Stimulated activated CD8-positive, alpha-beta memory T cell treated with anti-CD3 and anti-CD28 coated beads, Interleukin-4, amount 100 ng/mL, for 4 hours (primary cell): ENCODE measurements at places on chromosomes 6 and 20.

- DNase-seq = no peak
Measured at GRCh38 chr6:139423971-139424667, 49.7 kb upstream of the CITED2 start.

DNA sequence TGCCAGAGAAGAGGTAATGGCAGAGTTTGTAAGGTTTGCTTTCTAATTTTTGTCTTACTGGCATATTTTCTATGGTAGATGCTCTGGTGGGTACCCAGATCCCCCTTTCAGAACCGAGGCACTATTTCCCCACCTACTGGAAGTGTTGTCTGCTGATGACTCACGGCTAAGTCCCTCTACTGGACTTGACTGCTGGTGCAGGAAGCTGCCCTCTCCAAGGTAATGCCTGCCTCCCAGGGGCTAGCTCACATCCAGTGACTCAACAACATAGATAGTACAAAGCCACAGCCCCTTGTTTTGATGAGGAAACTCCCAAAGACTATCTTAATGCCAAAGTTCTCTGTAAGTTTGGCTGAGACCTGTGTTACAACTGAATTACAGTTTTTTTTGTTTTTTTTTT is 285.4 kb upstream of the FLRT3 start:
- no peak for DNase-seq

DNA sequence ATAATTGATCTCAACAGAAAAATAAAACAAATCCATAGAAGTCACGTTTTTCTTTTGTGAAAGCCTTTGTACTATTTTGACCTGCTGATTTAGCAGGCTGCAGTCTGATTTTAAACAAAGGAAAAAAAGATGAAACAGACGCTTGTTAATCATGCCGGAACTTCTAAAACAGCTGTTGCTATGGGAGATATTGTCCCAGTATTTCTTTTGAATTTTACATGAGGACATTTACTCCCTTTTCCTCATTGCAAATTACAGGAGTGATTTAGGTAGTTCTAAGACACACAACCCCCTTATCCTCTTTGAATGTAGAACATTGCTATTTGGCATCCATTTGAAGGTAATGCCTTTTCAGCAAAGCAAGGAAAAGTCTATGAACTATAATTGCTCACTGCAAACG is 416.1 kb downstream of the BCKDHB start:
- no peak for DNase-seq

DNA sequence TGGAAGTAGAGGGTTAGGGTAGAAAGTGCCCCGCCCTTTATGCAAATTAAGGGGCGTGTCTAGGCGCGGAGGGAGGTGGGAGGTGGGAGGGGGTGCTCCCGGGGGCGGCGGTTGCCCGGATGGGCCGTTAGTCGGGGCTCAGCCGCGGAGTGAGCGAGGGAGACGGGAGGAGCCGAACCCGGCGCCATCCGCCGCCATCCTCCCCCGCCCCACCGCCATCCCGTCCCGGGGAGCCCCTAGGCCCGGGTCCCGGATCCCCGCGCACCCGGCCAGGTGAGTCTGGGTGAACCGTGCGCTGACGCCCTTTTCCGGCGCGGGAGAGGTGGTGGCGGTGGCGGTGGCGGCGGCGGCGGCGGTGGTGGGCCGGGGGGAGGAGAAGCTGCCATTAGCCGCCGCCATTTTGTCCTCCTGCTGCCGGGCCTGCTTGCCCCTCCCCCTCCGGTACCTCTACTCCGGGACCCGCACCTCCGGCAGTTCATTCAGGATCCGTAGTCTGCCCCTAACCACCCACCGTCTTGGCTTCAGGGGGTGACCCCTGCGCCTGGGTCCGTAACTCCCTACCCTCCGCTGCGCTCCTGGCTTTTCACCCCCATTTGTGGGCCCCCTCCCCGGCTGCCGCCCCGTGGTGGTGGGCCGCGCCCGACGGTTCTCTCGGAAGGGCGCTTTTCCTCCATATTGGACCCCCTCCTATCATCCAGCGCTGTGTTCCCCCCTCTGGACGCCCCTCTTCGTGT is at the start of gene PRRC2A:
TSS of gene PRRC2A (plus strand) at position 130 of the 734 bp plus-strand sequence. CDS start 2,075 bp downstream, outside the sequence.
- peak; percentile 94 for DNase-seq

GRCh38 chr6:135093578-135093977 is 39.0 kb upstream of the HBS1L start:
- no peak for DNase-seq

DNA sequence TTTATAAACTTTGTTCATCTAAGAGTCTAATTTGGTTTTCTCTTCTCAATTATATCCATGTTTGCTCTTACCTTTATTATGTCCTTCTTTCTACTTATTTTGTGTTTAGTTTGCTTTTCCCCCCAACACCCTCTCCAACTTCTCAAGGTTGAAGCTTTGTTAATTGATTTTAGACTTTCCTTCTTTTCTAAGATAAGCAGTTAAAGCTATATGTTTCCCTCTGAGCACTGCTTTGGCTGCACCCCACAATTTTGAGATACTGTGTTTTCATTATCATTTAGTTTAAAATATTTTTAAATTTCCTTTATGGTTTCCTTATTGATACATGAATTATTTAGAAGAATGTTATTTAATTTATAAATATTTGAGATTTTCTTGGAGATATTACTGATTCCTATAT is 13.9 kb upstream of the BEND6 start:
- no peak for DNase-seq

- DNase-seq = no peak
Measured at GRCh38 chr20:61047515-61047914, 204.5 kb upstream of the CDH4 start.

DNA sequence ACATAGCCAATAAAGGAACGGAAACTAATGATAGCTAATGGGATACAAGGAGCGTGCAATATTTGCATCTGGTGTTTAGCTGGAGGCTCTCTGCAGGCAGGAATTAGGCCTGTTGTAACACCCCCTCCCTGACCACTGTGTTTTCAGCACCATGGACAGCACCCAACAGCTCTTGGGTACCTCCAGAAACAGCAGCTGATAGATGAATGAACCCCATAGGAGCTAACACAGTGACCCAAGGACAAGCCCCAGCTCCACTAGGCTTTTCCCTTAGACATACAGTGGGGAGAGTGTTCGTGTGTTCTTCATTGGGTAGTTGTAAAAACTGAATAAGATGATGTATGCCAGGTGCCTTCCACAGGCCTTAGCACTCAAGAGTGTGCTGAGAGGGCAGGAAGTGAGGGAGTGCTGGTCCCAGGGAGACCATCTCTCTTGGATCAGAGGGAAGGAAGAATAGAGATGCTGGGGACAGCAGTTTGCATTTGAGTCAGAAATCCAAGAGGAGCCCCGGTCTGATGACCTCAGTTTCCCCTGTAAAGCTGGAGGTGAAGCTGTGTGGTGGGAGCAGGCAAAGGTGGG is 161.3 kb downstream of the PHACTR3 start:
- DNase-seq = no peak

- DNase-seq = no peak
Measured at GRCh38 chr20:57131601-57132391, 134.6 kb downstream of the BMP7 start.

GRCh38 chr6:90256698-90257485 is 39.8 kb downstream of the BACH2 start:
- DNase-seq = no peak

DNA sequence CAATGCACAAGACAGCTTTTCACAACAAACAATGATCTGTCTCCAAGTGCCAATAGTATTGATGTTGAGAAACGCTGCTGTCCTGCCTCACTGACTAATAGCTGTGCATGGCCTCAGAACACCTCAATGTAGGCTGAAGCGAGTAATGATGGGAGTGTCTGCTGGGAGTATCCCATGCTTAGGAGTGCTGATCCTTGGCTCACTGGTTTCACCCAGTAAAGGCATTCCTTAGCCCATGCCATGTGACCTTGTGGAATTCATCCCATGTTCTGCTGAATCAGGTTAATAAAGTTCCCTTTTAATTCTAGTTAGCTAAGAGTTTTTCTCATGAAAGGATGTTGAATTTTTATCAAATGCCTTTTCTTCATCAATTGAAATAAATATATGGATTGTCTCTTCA is 3.8 kb upstream of the WFDC12 start:
- DNase-seq = no peak

DNA sequence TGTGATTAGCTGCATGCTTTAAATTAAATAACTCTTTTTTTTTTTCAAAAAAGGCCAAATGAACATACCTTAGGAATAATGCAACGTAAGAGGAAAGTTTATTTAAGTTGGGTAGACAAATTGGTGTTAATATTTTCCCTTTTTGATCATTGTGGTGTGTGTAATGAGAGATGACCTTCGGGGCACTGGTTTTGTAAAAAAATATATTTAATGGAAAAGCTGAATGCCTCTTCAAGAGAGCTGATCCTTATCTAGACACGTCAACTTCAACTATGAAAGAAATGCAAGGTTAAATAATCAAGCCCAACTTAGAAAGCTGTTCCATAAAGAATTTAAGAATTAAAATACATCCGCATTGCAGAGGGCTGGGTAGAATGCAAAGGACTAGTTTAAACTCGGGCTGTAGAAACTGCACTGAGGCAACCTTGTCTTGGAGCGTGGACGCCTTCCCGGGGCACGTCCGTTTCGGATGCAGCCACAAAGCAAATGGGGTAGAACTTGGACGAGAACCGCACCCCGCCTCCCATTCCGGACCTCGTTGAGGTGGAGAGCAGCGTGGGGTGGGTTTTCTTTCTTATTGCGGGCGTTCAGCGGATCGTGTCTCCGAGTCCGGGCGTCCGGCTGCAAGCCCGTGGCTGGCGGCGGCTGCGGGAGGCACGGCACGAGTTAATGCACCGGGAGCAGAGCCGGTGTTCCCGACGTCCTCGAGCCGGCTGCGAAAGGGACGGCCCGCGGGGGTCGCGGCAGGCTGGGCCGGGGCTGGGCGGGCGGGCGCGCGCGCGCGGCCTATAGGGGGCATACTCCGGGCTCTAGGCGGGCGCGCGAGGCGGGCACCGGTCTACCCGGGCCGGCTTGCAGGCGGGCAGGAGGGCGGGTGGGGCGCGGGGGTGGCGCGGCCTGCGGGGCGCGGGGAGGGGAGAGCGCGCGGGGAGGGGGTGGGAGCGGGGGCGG is 1.9 kb downstream of the JARID2 start:
- DNase-seq = peak; percentile 52

GRCh38 chr6:14063756-14064155 is 53.8 kb upstream of the CD83 start:
- DNase-seq = no peak

DNA sequence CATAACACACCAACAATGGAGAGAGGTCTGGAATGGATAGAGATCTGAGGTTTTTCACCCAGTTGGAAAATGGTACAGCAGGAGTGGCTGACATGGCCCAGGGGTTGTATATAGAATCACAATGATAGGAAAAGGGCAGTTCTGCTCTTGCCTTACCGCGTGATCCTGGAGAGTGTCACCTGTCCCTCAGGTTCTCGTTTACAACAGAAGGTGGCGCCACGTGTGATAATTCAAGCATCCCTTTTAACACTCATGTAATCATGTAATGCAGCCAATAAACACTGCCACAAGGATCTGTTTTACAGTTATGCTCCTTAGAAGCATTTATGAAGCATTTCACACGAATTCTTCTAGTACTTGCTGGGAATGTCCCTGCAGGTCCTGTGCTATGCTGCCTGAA is 12.9 kb upstream of the WFDC2 start:
- DNase-seq = no peak

DNA sequence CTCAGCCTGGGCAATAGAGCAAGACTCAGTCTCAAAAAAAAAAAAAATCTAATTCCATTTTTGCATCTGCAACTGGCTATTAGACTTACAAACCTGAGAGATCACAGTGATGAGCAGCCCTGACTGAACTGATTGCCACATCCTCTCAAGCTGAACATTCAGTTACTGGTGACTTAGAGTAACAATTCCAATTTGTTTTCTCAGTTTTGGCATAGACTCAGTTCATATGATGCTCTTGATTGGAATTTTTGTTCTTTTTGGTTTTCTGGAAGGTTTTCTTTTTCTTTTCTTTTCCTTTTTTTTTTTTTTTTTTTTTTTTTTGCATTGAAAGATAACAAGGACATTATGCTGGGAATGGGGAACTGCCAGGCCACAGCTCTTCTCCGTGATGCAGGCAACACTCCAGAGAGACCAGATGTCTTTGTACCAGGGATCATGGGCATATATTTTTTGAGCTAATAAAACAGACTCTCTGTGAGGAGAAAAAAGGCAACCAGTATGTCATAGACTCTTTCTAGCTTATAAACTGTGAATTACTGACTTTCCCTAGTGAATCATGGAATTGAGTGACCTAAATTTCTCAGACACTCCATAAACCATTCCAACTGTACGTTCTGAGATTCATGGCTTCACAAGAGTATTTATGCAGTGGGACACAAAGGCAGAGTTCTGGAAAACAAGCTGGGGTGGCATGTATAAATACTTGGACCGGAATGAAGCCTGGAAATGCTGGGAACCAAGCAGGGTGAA is 86.0 kb upstream of the SLC2A12 start:
- no peak for DNase-seq
